Cardiac muscle cell (in vitro differentiated cells and primary cell): ENCODE measurements at places on chromosomes 16 and 17. TPM values are rescaled to one million over a fixed set of nuclear protein-coding genes. Genes with fewer than 3 reads are reported as not detected.

DNA sequence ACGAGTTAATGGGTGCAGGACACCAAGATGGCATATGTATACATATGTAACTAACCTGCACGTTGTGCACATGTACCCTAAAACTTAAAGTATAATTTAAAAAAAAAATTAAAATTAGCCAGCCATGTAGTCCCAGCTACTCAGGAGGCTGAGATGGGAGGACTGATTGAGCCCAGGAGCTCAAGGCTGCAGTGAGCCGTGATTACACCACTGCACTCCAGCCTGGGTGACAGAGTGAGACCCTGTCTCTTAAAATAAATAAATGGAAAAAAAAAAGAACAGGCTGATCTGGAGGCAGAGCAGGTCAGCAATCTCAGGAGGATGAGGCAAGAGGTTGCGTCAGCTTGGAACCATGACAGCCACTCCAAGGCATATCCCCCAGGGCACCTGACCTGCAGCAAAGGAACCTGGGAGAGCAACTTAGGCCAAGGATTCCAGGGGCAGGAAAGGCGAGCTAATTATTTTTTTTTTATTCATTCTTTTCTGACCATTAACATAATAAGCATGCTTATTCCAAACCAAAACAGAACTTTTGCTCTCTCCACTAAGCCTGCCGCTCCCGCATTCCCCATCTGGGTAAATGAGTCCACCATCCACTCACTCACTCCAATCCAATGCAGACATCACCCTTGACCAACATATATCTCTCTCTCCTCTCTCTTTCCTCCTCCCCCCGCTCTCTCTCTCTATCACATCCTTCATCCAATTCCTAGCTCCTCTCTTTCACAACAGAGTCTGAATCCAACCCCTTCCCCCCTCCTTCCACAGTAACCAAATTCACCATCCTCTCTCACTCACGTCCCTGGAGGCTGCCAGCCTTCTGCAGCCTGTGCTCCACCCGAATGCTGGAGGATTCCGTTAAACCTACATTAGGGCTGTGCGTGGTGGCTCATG lies 47.7 kb downstream of the TK2 start:
- no peak for DNase-seq

- DNase-seq: no peak
These were observed 623.5 kb downstream of the CDH11 start for GRCh38 chr16:64498363-64498762.

Gene SMIM22
- not detected in 2 replicates for total RNA-seq

Gene KRTAP2-3
- not detected in 2 replicates for total RNA-seq

Gene FBXL16
- total RNA-seq: 0.12 and 0.74 TPM in 2 replicates

- no peak for DNase-seq
These were observed 2.1 kb downstream of the RHBDL1 start for GRCh38 chr16:677316-678190.

DNA sequence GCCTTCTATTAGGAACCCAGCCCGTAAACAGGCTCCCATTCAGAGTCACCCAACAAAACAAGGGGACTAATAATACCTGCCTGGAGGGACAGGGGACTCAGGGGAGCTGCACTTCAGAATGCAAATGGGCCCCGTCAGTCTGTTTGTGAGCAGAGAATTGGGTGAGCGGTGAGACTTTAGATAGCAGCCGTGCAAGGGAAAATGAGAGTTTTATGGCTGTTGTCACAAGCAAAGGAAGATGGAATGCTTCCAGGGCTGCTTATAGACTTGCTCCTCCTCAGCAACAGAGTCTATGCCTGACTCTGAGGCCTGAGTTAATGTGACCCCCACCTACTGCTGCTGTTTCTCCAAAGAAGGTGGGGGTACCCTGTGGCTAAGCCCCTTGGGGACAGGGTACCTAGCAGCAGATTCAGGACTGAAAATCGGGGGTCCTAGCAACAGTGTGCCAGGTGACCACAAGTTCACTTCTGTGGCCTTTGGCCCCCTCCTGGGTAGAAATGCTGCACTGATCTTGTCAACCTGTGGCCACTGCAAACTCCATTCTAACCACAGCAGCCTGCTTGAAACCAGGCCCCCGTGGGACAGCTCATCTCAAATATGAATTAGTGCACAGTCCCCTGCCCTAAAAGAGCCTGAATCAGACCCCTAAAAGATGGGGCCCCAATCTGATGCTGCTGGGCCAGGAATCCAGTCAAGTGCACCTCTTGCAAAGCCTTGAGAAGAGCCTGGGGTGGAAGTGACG lies 126.4 kb downstream of the C16orf78 start:
- DNase-seq: no peak

DNA sequence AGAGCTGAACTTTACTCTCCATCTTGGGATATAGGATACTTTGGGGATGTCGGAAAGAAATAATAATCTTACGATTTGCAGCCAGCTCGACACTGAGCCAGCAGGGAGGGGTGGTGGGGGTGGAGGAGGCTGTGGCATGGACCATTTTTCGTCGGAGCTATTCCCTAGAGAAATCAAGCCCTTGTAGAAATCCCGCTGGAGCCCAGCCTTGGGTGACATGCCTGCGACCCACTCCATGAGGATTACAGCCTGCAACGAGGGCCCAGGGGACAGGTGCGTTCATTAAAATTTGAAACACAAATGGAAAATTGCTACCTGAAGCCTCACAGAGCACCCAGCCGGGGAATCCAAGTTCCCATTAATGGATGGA lies 82.8 kb upstream of the GSE1 start:
- no peak for DNase-seq

Gene MT1G
- total RNA-seq: 3.7 TPM in 1 of 2 replicates, not detected in the other

Gene ZNF385C
- 1.7 and 2.1 TPM in 2 replicates for total RNA-seq
